ENCODE measurements at places on chromosomes 4 and X. TPM values are rescaled to one million over a fixed set of nuclear protein-coding genes. Genes with fewer than 3 reads are reported as not detected.
A peak's percentile ranks its signal among the peaks of the same experiment; 100 is the strongest.

ABLIM2 gene
- total RNA-seq: 0.54 TPM

SRPK3 gene
- 0.09 TPM for total RNA-seq

DNA sequence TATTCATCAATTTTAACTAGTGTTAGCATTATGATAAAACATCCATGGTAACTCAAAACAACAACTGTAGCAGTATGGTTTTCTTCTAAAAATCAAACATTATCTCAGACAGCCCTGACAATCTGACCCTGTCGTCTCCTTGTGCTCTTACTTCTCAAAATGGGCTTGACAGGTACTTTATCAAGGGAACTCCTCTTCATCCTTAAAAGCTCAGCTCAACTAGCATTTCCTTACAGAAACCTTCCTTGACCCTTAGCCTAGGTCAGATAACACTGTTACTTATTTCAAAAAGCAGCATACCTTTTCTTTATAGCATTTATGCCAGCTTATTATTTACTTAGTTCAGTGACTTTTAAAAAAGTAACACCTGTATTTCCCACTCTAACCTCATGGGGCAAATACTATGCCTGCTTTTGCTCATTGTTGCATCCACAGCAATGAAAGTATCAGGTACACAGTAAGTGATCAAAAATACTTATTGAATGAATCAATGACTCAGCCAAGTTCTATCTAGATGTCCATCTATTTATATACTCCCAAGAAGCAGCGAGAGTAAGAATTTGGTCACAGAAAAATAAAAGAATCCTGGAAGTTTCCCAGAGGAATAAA is 41.9 kb downstream of the ADAMTS3 start:
- no peak for DNase-seq

GPRASP3 gene
- total RNA-seq: 1.3 TPM

BBS7 gene
- total RNA-seq: 12.7 TPM

GRIA3 gene
- total RNA-seq: not detected

- no peak for DNase-seq
Observed at GRCh38 chr4:76690011-76690905, 207.7 kb downstream of the SOWAHB start.

DNA sequence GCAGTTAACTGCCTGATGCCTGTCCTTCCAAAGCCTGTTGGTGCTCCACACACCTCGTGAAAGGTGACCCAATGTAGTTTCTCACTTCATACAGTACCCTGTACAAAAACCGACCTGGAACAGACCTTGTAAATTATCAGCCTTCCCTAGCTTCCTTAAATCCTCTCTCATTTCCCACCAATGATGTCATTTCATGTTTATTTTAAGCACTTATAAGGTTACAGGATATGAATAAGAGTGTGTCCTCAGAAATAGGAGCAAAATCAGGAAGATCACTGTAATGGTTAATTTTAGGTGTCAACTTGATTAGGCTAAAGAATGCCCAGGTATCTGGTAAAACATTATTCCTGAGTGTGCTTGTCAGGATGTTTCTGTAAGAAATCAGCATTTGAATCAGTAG is 44.7 kb downstream of the TMEM150C start:
- no peak for DNase-seq

DNA sequence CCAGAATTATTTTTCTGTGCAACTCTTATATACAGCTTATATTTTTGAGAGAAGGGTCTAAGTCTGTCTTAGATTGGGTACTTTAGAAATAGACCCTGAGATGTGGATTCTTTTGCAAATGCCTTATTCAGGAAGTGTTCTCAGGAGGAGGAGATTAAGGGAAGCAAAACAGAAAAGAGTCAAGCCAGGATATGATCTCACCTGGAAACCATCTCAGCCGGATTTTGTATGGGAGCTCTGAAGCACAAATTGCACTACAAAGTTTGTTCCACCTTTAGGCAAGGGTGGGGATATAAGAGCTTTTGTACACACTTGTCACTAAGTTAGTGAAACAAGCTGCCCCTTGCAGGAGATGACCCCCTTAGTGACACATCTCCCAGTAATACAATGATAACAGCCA is 121.2 kb upstream of the GRPR start:
- no peak for DNase-seq

HMX1 gene
- total RNA-seq: not detected

- DNase-seq: peak; percentile 20
Observed at GRCh38 chrX:123835661-123836371, 24.0 kb upstream of the XIAP start.

DNA sequence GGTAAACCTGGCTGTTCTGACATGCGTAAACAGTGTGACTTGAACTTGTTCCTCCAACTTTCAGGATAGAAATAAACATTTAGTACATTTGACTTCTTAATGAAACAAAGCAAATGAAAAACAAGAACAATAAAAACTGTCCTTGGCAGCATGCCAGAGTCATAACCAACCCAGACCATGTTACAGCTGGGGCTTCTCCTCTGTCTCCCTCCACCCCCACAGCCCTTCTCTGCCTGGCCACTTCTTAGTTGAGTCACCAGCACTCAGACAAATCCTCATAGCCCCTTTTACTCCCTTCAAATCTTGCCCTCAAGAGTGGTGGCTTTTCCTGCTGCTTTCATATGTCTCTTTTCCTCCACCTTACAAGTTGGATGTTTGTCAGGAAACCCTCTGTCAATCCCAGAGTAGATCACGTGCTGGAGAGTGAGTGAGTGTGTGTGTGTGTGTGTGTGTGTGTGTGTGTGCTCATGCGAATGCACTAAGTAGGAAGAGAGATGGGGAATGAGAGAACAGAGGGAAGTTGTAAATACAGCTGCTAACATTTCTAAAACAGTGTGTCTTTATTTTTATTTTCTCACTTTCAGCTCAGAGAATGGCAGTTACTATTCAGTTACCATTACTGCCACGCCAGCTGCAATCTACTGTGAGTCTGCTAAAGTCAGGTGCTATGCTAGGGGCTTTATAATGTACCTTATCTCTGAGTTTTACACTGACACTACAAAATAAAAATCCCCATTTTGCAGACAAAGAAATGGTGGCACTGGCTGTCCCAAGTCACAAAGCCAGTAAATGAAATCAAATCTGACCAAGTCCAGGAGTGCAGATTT is 15.0 kb downstream of the SCARB2 start:
- peak; percentile 79 for DNase-seq

OTUD6A gene
- not detected for total RNA-seq

DNA sequence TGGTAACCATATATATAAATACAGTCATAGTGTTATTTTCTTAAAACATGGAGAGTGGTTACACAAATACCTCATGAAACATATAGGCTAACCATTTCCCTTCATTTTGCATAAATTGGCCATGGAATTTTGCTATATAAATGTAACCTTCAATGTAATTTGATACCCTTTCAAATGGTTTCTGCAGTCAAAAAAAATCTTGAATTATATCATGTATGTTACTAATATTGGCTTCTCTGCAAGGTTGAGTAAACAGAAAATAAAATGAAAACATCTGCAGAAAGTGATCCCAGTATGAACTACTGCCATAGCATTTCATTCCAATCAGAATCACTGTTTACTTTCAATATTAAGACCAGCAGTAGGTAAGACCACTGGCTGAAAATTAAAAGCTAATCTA is 1165.9 kb upstream of the TENM3 start:
- DNase-seq: no peak

GC gene
- total RNA-seq: not detected

DNA sequence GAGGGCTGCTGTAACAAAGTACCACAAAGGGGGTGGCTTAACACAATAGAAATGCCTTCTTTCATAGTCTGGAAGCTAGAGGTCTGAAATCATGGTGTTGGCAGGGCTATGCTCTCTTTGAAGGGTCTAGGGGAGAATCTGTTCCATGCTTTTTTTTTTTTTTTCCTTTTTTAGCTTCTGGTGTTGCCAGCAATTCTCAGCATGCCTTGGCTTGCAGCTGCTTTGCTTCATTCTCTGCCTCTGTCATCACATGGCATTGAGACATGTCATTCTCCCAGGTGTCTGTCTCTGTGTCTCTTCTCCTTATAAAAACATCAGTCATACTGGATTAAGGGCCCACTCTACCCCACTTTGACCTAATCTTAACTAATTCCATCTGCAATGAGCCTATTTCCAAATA is 78.6 kb upstream of the BOD1L1 start:
- no peak for DNase-seq

ALB gene
- total RNA-seq: not detected

DNA sequence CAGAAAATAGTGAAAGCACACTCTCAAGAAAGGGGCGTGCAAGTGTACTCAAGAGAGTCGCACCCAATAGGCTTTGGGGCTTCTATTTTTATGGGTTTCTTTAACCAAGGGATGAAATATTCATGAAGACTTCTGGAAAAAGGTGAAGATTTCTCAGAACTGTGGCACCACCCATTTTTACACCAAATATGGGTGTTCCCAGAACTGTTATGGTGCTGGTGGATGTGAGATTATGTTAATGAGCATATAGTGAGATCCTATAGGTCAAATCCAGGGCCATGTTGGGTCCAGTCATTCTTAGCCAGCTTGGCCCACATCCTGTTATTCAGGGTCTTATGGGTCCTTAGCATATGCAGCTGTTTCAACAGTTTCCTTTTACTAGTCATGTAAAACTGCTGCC is 61.0 kb upstream of the SMIM10 start:
- DNase-seq: peak; percentile 57

CHRDL1 gene
- total RNA-seq: not detected

- DNase-seq: no peak
Observed at GRCh38 chr4:46946919-46947536, 38.0 kb upstream of the COX7B2 start.

- DNase-seq: no peak
Observed at GRCh38 chrX:79452881-79453280, 85.7 kb upstream of the ITM2A start.

TMPRSS11D gene
- not detected for total RNA-seq

DNA sequence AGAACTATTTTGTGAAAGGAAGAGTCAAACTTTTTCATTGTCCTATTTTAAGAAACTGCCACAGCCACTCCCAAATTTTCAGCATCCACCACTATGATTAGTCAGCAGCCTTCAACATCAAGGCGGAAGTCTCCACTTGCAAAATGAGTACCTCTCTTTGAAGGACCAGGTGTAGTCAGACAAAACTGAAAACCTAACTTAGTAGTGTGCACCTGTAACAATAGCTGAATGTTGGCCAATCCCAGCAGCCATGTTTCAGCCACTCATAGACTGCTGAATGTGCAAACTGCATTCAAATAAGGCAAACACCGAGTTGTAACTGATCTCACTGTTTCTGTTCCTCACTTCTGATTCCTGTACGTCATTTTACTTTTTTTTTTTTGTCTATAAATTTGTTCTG is 341.1 kb downstream of the IL15 start:
- no peak for DNase-seq

DNA sequence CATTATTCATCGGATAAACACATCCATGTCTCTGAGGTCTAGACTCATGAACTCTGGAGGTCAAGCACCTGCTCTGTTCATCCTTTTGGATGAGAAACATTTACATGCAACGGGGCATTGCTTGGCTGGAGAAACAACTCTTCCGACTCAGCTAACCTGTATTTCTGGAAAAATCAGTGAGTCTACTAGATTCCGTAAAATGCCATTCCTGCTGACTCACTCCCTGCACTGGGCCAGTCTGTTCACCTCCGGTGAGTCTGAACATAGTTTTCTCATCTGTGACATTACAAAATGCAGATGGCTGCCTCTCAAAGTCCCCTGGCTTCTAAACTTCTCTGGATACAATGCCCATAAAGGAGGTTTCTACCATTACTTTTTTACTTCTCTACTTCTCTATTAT is 185.7 kb upstream of the HS3ST1 start:
- DNase-seq: no peak

TKTL1 gene
- 0.67 TPM for total RNA-seq

- peak; percentile 29 for DNase-seq
Observed at GRCh38 chr4:8688041-8688907, 95.7 kb downstream of the CPZ start.

GRCh38 chr4:158938220-158939044 is 164.4 kb upstream of the RAPGEF2 start:
- no peak for DNase-seq
